ENCODE measurements at places on chromosomes 7 and 10.
A peak's percentile ranks its signal among the peaks of the same experiment; 100 is the strongest.

DNA sequence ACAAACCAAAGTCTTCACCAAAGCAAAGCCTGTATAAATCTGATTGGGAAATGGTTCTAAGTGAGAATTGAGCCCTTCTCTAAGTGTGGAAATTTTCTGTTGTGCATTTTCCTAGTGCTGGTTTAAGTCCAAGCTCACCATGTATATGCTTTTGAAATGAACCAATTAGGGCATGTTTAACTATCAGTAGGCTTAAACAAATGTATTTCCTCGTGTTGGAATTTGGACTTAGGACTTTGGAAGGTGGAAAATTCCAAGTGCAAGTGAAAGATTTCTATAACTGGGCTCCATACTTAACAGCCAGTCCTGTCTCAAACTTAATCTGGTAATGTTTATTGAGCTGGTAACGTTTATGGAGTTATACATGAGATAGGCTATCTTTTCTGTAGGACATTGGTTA lies 28.5 kb downstream of the CCNY start:
- no peak for DNase-seq

DNA sequence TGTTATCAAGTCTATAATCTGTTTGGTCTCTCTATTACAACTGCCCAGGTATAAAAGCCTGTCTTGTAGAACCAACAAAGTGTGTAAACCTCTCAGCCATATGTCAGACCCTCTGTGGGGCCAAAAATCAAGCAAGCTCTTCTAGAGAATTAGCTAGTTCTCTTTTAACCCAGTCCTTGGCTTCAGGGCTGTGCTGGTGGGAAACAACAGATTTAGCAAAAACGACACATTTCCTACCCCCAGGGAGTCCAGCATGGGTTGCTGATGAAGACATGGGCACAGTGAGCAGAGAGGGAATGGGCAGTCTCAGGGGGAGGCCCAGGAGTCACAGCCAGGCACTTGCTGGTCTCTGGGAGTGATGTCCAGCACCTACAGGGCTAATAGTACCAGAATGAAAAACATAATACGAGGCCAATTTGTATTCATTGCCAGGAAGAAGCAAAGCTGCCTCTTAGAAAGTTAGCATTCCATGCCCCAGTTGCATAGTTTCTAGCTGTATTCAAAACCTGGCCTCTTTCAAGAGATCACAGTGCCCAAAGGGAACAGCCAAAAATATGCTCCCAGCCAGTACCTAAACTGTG lies 80.1 kb downstream of the FRMD4A start:
- no peak for DNase-seq

GRCh38 chr10:125396676-125397075 lies 236.3 kb upstream of the CTBP2 start:
- DNase-seq: no peak

GRCh38 chr7:97635622-97636021 lies 96.3 kb upstream of the TAC1 start:
- DNase-seq: no peak

- DNase-seq: no peak
Observed at GRCh38 chr10:98376485-98376884, 38.5 kb downstream of the PYROXD2 start.

DNA sequence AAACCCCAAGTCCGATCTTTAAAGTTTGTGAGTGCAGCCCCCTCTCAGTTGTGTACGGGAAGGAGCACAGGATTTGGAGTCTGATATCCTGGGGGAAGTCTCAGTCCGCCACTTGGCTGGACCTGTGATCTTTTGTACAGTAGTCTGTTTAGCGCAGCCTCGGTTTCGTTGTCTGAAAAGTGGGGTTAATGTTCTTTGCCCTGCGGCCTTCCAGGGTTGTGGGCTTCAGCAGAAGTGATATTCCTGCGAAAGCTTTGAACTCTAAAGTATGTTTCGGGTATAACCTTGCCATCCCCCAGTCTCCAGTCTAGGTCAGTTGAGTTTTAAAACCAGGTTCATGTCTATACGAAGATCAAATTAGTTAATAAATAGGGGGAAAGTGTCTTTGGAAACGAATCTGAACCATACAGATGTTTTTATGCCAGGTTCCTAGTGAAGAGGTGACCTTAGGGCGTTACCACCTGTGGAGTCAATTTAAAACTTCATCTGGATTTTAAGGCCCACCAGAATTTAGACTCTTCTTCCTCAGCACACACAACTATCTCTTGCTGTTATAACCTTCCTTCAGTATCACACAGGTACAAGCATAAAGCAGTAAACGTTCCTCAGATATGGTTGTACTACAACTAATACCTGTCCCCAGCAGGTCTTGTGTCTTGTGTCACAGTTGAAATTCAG lies 904 bp downstream of the R3HCC1L start:
- no peak for DNase-seq

DNA sequence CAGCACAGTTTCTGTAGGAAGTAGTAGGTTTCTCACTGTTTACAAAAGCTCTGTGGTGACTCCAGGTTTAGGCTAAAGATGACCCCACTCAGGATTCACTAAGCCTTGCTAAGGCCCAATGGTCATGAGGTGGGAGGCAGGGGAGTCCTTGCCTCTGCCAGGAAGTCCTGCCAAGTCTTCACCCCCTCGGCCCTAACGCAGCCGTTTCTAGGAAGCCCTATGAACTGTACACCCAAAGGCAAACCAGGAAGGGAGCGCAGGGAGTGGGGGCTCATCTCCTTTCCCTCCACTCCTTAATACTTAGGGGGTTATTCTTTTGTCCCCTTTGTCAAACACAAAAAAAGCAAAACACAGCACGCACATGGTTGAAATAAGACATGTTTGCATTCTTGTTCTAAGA lies 64.6 kb downstream of the CTBP2 start:
- no peak for DNase-seq

GRCh38 chr7:127437241-127437640 lies 44.7 kb upstream of the ZNF800 start:
- no peak for DNase-seq

- DNase-seq: no peak
Observed at GRCh38 chr10:34305189-34305588, 509.9 kb downstream of the PARD3 start.

DNA sequence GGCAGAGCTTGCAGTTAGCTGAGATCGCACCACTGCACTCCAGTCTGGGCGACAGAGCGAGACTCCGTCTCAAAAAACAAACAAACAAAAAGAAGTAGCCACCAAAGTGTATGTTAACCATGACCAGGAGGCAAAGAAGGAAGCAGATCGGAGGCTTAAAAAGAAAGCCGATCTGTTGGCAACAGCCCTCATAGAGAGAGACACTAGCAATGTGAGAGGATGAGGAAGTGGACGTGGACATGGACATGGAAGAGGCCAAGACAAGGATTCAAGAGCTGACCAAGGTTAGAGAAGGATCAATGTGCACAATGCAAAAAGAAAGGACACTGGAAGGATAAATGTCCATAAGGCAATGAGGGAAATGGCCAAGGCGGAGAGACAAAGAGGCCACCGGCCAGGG lies 14.9 kb upstream of the ADCK2 start:
- no peak for DNase-seq

GRCh38 chr10:88332503-88333247 lies 250.4 kb downstream of the RNLS start:
- DNase-seq: no peak

GRCh38 chr10:69360485-69361302 lies 56.0 kb downstream of the TACR2 start:
- DNase-seq: no peak

- no peak for DNase-seq
Observed at GRCh38 chr10:50556237-50557120, 67.3 kb downstream of the SGMS1 start.

GRCh38 chr7:80648031-80648600 lies 9.7 kb downstream of the CD36 start:
- no peak for DNase-seq

DNA sequence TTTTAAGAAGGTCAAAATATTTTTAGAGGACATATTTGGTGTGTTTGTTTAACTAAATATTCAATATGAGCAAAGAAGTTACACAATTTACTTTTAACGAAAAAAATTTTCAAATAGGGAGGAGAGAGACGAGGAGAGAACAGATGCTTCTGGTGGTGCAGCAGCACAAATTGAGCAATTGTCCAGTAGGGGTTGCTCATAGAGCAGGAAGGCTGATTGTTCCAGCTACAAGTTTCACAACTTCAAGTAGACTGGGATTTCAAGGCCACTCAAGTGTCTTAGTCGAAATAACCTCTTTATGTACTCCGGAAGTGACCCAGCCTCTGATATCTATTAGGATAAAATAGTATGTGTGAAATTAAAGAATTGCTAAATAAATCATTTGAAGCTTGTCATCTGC lies 197.9 kb downstream of the HDAC9 start:
- DNase-seq: no peak

- DNase-seq: no peak
Observed at GRCh38 chr7:123538189-123538714, 3.9 kb upstream of the IQUB start.

DNA sequence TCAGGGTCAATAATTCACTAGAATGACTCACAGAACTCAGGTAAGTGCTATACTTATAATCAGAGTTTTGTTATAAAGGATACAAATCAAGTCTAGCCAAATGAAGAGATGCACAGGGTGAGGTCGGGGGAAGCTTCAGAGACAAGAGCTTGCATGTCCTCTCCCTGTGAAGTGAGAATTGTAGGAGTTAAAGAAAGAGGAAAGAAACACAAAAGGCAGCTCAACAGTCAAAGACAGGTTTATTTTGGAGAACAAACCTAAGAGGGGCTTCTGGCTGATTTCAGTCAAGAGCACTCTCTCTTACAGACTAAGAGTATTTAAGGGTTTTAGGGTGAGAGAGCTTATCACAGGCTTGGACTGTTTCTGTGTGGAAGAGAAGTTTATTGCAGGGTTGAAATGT lies 600.5 kb upstream of the C7orf33 start:
- no peak for DNase-seq

GRCh38 chr10:76879116-76879913 lies 758.3 kb downstream of the KCNMA1 start:
- DNase-seq: no peak

- no peak for DNase-seq
Observed at GRCh38 chr7:155961241-155962190, 149.3 kb upstream of the SHH start.

DNA sequence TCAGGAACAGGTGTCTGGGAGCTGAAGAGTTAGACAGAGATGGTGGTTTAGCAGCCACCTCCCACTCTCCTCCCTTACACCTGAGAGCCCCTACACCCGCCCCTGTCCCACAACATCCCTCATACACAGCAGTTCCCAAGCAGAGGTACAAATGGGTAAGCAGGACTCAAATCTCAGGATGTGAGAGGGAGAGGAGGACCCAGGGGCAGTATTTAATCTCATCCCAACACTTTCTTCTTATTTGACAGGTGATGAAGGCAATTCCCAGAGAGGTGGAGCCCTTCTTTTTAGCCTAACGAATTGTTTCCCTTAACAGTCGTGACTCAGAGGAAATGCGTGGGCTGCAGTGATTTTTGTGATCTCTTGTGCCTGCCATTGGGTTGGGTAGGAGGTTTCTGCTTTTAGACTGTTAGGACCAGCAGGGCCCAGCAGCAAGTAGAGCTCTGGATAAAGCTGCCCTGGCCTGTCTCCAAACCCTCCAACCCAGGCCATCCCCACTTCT lies 191.3 kb downstream of the HECW1 start:
- no peak for DNase-seq

DNA sequence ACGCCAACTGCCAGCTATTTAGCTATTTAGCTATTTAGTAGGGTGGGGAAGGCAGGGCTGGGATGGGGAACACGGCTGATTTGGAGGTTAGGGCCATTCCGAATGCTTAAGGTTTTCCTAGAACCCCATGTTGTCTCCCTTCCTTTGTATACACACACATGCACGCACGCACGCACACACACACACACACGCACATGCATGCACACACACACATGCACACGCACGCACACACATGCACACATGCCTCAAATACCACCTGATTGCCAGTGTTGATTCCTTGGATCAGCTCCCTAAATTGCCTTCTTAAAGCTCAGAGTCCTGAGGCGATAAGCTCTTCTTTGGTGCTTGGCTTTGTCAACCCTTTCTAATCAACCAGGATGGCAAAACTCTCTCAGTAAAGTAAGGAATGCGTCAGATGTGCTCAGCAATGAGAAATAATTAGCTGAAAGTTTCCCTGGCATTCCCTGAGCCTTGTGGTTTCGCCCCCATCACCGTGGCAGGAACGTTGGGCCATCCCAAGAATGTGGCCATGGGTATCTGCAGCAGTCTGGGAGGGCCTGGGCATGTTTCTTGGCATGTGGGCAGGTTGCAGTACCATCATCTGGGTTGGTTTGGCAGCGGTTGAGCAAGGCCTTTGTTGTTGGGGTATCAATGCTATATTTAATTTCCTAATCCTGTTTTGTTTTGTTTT lies 305.6 kb downstream of the LRMDA start:
- no peak for DNase-seq

GRCh38 chr10:125000366-125001312 lies 58.7 kb downstream of the ZRANB1 start:
- no peak for DNase-seq

DNA sequence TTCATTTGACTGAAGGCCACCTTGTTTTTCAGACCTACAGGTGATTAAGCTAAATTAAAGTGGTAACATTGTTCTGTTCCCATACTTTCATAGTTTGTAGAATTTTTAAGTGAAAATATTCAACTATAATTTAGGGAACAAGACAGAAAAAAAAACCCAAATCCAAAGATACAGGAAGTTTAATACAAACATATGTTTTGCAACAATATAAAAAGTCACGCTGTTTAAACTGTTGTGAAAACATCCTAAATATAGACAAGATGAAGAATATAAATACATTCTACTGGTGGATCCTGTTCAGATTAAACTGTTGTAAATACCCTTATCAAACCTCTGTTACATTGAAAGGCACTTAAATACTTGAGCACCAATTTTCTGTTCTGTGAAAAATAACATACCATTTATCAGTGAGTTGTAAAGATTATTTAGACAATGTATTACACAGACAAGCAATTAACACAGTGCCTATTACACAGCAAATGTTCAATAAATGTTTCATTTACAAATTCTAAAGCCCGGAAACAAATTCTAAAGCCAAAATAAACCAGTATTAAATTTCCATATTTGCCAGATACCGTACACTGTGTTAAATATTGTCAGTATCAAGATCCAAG lies 14.2 kb downstream of the ASZ1 start:
- DNase-seq: peak; percentile 30

DNA sequence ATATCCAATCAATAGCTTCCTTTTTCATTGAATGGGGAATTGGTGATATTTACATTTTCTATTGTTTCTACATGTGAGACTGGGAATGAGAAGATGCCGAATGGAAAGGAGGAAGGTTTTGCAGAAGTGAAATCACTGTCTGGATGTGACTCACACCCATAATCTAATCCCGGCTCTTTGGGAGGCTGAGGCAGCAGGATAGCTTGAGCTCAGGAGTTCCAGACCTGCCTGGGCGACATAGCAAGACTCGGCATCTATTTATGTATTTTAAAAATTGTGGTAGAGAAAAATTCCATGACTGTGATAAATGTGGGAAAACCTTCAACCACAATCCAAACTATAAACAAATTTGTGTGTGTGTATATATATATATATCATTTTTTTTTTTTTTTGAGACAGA lies 10.9 kb upstream of the FIS1 start:
- no peak for DNase-seq

All from NCI-H1930 (cell line).